ENCODE measurements at places on chromosomes 3 and 15.
A peak's percentile ranks its signal among the peaks of the same experiment; 100 is the strongest.

DNA sequence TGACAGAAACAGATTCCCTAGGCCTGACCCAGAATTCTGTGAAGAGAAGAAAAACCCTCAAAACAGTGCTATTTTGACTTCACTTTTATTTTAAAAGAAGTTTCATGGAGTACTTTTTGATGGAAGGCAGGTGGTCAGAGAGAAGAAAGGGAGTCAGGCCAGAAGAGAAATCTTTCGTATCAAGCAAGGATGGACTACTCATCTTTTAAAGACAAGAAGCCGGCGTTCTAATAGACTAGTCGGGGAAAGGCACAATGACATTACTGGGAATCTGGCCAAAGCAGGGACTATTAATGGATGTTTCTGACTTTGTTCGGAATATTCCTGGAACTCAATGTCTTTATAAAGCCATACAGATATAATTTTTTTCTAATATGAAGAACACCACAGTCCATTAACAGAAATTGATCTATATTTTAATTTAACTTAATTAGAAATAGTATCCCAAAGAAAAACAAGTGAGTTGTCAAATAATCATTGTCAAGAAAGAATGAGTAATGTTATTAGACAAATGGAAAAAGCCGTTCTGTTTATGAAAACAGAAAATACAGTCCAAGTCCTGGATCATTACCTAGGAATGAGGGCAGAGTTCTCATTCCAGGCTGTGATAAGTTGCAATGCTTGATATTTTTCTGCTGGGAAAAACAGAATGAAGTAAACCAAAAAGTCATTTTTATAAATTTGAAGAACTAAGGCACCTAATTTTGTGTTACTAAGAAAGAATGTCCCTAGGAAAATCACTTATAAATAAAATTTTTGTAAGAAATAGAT lies 23.7 kb upstream of the PCOLCE2 start:
- peak; percentile 19 for DNase-seq

DNA sequence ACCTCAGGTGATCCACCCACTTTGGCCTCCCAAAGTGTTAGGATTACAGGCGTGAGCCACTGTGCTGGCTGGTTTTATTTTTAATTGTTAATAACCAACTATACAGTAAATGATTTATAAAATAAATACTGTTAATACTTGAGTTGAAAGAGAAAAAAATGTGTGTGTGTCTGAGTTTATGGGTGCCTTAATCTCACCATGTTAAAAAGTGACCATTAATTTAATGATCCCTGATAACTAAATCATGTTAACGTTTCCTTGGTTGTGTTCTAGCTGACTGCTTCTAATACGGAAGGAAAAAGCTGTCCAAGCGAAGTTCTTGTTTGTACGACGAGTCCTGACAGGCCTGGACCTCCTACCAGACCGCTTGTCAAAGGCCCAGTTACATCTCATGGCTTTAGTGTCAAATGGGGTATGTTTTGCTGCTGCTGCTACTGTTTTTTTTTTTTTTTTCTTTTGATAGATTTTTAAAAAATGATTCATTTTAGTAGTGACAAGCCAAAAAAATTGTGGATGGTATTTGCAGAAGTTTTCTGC lies 113.5 kb downstream of the GHSR start:
- no peak for DNase-seq

- peak; percentile 13 for DNase-seq
These were observed 480.1 kb upstream of the ZNF385D start for GRCh38 chr3:22231061-22231460.

GRCh38 chr3:108669208-108669607 lies 79.7 kb downstream of the DZIP3 start:
- DNase-seq, result no peak

- DNase-seq, result no peak
These were observed 33.2 kb upstream of the CAPN7 start for GRCh38 chr3:15172806-15173205.

DNA sequence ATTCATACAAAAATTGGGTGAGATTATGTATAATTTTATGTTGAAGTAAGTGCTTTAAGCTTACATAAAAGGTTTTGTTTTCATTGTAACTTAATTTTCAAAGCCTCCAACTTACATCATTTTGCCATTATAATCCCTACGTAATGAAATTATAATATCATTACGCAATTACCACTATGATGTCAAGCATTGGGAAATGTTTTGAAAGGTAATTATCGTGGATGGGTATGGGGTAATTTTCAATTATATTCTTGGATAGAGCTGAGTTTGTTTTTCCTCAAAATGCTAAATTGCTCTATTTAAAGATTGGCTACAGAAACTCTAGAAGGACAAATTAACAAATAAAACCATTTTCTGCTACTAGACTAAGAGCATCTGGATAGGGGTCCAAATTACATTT lies 80.2 kb upstream of the FAM3D start:
- no peak for DNase-seq

DNA sequence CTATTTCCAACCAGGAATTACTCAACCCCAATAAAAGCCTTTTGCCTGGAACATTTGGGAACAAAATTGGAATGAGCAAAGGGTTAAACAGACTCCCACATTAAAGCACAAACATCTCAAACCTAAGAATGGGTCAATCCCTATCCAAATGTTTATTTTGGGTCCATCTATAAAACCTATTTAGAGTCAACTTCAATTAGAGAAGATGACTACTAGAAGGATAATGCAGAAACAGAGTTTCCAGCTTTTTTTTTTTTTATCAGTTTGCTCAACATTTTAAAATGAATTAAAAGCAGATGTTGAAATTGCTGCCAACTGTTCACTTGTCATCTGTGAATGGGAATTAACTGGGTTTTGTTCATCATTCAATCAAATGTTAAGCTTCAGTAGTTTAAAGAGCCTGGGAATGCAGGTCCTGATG lies 4.1 kb upstream of the TBC1D23 start:
- no peak for DNase-seq

GRCh38 chr15:45635763-45636292 lies 999 bp downstream of the SQOR start:
- DNase-seq, result no peak

GRCh38 chr3:188697127-188697526 lies 474.6 kb upstream of the TPRG1 start:
- no peak for DNase-seq

DNA sequence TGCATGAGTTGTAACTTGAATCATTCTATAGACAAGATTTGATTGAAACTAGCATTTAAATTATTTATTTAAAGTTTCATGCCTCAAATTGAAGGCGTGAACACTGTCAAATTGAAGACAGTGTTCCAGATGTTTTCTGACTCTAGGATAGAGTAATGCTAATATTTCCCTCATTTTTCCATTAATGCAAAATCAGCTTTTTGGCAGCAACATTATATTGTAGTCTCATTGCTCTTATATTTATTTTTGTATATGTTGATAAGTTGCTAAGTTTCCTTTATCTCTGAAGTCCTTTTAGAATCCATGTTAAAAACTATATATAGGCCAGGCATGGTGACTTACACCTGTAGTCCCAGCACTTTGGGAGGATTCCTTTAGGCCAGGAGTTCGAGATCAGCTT lies 4.8 kb downstream of the FANCI start:
- no peak for DNase-seq

DNA sequence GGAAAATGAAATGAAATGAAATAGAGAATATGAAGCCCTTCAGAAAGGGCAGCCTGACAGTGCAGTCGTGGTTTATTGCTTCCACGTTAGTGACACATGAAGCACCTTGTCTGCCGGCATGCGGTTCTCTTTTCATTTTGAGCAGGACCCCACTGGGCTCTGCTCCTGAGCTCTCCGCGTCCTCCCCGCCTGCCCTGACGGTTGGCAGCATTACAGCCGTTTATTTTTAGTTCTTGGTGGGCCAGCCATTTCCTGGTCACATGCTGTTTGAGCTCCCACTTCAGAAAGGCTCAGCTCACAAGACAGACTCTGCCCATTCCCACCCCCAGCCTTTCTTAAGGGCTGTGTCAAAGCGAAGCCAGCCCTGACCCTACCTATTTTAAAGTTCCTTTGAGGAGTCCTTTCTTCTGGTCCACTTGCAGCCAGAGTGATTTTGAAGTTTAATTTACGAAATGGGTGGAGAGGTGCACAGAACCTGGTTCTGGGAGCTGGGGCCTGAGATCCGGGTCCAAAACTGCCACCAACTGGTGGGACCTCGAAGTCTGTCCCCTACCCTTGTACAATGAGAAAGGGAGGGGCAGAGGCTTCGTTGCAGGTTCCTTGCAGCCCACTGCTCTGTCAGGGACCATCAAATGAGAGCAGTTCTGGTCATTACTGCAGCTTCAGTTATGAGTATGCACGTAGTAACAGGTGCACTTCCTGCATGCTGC lies 60.1 kb downstream of the MGLL start:
- peak; percentile 64 for DNase-seq

DNA sequence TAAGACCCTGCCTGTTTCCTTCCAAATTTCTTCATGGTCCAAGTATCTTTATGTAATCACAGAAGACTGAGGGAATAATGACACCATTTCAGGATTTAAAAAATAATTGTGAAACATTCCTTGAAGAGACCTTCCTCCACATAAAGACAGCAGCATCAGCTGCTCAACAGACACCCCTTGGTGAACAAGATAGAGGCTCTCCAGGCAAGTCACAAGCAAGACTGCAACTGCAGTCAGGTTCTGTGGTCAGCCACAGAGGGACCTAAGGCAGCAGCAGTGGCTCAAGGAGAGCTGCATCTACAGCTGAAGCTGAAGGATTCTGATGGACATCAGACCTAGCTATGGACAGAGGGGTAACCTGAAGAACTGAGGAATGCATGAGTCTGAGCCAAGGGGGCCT lies 97.2 kb upstream of the C3orf80 start:
- no peak for DNase-seq

- no peak for DNase-seq
These were observed 50.7 kb upstream of the FOXB1 start for GRCh38 chr15:59953392-59953883.

GRCh38 chr15:48103647-48104046 lies 17.1 kb upstream of the SLC24A5 start:
- peak; percentile 11 for DNase-seq

GRCh38 chr3:134823679-134824078 lies 28.6 kb downstream of the EPHB1 start:
- DNase-seq, result no peak
